ENCODE measurements at places on chromosomes 13 and 19.

DNA sequence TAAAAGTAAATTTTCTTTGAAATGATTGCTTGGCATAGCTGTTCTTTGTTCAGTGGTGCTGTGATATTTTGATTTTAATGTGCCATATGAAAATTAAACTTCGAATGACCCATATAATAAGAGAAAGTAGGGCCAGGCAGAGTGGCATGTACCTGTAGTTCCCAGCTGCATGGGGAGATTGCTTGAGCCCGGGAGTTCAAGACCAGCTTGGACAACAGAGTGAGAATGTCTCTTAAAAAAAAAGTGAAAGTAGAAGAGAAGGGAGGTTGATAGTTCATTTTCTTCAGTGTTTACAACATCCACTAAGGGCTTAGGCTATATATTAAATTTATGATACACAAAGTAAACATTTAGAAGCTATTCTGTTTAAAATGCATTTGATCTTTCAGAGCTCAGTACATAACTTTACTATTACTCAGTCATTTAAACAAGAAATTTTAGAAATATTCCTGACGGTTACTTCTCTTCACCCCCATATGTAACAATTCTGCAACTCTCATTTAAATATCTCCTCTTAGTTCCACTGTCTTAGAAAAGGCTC is 17.2 kb upstream of the RFC3 start:
- no peak for DNase-seq

DNA sequence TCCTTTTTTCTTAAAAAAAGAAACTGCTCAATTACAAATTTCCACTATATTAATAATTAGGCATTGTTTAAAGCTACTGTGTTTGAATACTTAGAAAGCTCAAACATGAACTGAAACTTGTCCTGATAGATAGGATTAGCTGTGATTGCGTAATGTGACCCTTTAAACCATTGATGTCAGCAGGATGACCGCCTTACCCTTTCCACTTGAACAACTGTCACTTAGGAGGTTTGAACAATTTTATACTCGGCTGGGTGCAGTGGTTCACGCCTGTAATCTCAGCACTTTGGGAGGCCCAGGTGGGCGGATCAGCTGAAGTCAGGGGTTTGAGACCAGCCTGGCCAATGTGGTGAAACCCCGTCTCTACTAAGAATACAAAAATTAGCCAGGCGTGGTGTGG is 2.9 kb downstream of the LAMP1 start:
- DNase-seq = no peak

- no peak for DNase-seq
Observed at GRCh38 chr19:23520441-23520840, 125.2 kb upstream of the ZNF91 start.

- no peak for DNase-seq
Observed at GRCh38 chr13:94327318-94327717, 152.2 kb downstream of the DCT start.

DNA sequence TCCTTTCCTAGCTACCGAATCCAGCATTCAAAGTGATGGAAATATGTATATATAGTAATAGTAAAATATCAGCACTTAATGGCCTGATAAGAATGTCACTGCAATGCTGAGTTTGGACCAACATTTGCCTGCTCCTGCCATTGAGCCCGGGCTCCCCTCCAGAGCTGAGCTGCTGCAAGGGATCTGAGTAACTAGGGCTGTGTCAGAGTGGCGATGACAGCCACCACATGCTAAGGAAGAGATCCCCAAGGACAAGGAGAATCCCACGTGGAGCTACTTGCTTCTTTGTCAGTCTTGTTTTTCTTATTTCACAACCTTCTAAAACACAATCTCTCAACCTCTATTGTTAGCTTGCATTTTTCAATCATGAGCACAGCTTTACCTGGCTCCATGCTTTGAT is 19.5 kb upstream of the ALOX5AP start:
- no peak for DNase-seq

GRCh38 chr19:55066107-55066709 is 3.3 kb upstream of the RDH13 start:
- DNase-seq = no peak

GRCh38 chr13:109151255-109151654 is 521.8 kb downstream of the MYO16 start:
- DNase-seq = no peak

DNA sequence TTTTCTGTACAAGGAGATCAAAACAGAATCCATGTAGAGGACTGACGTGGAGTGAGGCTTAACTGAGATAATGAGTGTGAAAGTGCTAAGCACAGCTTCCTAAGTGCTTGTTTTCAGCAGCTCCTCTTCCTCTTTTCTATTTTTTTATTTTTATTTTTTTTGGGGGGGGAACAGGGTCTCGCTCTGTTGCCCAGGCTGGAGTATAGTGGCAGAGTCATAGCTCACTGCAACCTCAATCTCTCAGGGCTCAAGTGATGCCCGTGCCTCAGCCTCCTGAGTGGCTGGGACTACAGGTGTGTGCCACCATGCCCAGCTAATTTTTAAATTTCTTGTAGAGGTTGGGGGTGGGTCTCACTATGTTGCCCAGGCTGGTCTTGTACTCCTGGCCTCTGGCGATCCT is 5.6 kb upstream of the FOSB start:
- DNase-seq = no peak

DNA sequence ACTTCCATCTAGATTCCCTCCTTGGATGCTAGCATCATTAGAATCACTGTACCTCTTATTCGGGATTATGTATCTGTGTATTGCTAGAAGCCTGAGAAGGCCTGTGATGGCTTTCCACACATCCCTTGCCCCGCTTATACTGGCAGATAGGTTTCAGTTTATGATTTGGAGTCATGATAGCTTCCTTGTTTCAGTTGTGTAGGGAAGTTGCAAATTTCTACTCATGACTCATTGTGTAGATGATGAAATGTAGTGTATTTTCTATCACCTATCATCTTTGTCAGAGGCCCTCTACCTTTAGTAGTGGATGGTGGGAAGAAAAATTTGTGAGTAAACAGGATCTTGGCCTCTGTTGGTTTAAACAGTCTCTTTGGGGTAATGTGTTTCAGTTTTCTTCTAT is 165.2 kb downstream of the GGACT start:
- no peak for DNase-seq

- no peak for DNase-seq
Observed at GRCh38 chr19:51735759-51736449, 12.1 kb upstream of the HAS1 start.

- DNase-seq = no peak
Observed at GRCh38 chr13:27489456-27489855, 39.1 kb upstream of the MTIF3 start.

DNA sequence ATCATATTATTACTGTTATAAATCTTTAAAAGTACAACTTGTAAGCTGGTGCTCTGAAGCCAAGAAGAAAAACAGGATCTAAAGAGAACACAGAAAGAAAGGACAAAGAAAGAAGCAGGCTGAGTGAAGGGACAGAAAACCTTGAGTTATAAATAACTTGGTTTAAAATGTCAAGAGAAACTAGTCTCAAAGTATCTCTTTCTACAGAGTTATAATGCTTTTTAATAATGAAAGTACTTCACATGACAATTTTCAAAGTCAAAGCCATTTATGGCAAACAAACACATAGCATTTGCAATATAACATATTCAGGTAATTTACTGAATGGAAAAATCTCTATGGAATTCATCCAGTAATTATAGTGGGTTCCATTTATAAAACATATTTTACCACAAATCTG is 33.4 kb downstream of the CAB39L start:
- no peak for DNase-seq

DNA sequence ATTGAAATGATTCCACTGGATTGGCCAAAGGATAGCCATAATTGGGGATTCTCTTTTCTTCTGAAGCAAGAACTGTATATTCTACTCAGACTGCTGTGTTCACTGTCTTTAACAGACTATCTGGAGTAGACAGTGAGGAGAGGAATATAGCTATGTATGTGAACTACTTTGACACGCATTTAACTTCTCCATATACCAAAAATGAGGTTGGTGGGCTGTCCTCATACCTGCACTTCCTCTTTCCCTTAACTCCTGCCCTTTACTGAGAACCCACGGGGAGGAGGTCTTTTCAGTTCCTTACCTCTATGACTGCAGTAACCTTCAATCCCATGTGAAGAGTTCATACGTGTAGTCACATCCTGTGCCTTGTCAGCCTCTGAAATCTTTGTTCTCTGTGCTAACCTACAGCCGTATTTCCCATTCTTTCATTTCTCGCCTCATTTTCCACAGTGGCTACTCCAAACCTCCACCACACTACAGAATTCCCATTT is 305.8 kb downstream of the MTUS2 start:
- DNase-seq = no peak

DNA sequence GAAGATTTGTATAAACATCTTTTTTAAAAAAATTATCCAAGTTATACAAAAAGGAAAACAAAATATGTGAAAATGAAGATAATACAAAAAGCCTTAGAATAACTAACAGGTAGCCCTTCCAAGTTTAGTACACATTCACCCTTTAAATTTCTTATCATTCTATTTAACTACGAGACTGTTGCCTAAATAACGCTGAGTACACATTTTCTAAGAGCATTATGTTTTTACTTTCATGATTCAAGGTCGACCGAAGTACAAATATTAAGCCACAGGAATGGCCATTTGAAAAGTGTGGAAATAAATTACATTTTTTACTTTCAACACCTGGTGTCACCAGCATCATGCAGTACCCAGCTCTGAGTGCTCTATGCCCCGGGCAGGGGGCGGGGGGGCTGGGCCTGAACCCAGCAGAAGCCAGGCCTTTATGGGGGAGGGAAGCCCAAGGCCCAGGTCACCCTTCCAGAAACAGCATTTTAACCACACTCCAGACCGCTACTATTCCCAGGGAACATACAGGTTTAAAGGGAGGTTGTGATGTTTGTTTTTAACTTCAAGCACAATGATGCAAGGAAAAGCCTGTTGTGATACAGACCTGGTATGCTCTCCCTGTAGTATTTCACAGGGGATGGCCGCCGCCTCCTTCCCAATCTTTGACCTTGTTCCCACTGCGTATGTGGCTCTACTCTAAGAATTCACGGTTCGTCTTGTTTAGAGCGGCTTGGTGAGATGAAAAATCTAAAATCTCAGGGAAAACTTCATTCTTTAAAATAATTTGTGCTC is 24.0 kb downstream of the GGACT start:
- no peak for DNase-seq

GRCh38 chr19:19591133-19591825 is 27.2 kb downstream of the PBX4 start:
- DNase-seq = no peak

GRCh38 chr13:95553581-95554385 is 1.3 kb downstream of the CLDN10 start:
- no peak for DNase-seq

- no peak for DNase-seq
Observed at GRCh38 chr13:105466376-105466775, 1069.1 kb downstream of the EFNB2 start.

GRCh38 chr19:33675501-33676124 is 53.9 kb downstream of the CHST8 start:
- no peak for DNase-seq

DNA sequence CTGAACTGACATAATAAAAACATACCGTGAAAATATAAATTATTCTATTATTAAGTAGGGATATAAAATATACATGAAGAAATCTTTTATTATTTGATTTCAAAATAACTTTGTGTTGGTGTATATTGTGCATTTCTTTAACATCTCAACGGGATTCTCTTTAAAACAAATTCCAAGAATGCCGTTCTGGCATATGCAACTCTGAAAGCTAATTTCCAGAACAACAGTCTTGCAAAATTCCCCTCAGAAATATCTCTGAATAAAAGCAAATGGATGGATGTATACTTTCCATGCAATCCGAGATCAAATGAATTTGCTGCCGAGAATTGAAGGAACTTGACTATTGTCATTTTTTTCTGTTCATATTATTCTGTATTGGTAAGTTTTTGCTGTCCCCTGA is 1579.8 kb downstream of the PCDH9 start:
- no peak for DNase-seq

DNA sequence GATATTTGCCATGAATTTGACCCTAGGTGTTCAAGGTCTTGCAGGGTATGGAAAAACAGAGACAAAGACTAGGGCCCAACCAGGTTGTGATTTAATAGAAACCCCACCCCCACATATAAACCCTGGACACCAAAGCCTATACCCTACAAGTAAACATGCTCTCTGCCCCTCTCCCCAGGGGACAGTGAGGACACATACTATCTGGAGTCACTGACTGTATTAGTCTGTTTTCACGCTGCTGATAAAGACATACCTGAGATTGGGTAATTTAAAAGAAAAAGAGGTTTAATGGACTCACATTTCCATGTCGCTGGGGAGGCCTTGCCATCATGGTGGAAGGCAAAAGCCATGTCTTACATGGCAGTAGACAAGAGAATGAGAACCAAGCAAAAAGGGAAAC is 88.3 kb downstream of the RAP2A start:
- DNase-seq = no peak

DNA sequence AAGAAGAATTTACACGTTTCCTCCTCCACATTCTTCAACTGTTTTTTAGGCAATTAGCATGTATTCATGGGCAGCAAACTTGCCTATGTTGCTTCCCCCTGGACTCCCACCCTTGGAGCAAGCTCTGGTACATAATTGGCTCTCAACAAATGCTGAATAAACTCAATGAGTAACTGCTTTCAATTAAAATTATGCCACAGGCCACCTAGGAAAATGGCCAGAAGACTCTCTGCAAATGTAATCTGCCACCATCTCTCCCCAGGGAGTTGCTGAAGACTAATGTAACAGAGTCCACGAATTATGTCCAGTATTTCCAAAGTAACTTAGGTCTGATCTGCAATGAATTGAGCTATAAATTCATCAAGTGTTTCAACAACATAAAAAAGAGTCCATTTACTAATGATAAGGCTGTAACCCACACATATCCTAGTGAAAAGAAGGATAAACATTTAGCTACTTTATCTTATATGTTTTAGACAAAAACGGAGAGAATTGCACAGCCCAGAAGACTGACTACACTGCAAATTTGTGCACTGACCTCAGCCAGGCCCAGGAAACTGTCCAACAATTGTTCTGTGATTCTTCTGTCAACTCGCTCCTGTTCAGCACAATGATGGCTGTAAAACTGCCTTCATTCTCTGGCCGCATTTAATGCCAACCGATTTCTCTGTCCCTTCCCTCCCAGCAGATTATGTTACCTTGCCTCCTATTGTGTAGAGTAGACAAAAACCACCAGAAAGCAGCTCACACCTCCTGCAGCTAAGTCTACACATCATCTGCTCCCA is 808.6 kb upstream of the ARGLU1 start:
- no peak for DNase-seq

- no peak for DNase-seq
Observed at GRCh38 chr19:55276720-55277430, 3.0 kb downstream of the HSPBP1 start.

DNA sequence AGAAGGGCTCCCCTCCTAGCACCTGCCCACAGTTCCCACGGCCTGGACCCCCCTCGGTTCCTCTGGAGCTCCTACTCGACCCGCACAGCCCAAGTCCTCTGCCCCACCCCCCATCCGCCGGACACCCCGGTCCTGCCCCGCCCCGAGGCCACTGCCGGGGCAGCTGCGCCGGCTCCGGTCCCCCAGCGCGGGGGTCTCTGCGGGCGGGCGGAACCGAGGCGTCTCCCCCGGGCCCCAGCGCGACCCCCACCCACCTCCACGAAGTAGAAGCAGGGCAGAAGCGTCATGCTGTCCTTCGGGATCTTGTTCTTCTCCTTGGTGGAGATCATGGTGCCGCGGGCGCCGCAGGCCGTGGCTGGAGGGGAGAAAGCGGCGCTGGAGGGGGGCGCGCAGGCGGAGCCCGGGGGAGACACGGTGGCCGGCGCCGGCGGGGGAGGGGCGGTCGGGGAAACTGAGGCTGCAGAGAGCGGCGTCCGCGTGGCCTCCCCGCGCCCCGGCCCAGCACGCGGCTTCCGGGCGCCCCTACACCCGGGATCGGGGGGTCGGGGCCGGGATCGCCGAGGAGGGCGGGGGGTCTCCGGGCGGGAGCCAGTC is 427 bp downstream of the PLPPR3 start:
- DNase-seq = no peak

GRCh38 chr19:16861834-16862233 is 27.0 kb upstream of the F2RL3 start:
- no peak for DNase-seq
